ENCODE measurements at places on chromosomes 2 and 18.
A peak's percentile ranks its signal among the peaks of the same experiment; 100 is the strongest.

GRCh38 chr2:44964752-44965236, 23.3 kb downstream of the SIX3 start:
- no peak for DNase-seq

GRCh38 chr2:70523996-70524965, 29.3 kb downstream of the TGFA start:
- DNase-seq, result no peak

GRCh38 chr2:74552914-74553811, 579 bp downstream of the LOXL3 start:
- DNase-seq, result no peak

DNA sequence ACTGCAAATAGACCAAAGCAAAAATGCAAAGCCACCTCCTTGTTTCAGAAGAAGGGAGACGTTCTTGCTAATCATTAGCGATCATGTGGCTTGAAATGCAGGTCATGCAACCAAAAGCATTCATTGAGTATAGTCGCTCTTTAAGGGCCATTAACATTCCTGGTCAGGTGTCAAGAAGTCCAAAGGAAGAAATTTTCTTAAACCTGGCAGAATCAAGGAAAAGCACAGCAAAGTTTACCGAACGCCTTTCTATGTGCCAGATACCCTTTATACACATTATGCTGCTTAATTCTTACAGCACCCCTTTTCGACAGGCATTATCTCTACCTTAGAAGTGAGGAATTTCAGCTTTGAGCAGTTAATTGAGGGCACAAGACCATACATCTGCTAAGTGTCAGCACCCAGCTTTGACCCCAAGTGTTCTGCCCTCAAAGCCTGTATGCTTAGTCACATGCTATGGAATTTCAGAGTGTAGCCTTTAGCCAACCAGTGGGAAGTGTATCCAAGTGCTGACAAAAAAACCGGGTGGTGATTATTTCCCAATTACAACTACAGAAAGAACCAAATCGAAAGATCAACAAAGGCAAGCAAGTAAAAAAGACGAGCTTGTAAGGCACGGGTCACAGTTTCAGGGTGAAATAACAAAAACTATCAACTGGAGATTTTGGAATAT, 70.8 kb downstream of the EPHA4 start:
- no peak for DNase-seq

DNA sequence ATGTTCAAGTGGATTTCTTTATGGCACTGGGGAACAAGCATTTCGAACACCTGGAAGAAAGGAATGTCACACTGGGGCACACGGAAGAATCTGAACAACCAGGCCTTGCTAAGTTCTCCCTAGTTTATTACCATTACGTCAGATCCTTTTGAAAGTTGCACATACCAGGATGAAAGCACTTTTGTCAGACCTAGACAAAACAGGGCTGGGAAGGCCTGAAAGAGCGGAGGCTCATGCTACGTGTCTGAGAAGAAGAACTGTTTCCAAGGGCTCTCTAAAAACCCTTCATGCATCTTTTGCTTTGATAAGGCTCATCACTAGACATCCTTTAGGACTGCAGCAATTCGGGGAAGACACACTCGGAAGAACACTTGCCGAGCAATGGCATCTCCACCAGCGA, 15.4 kb upstream of the SLC25A52 start:
- no peak for DNase-seq

GRCh38 chr18:63788447-63789096, 13.4 kb downstream of the SERPINB7 start:
- DNase-seq, result peak; percentile 50

DNA sequence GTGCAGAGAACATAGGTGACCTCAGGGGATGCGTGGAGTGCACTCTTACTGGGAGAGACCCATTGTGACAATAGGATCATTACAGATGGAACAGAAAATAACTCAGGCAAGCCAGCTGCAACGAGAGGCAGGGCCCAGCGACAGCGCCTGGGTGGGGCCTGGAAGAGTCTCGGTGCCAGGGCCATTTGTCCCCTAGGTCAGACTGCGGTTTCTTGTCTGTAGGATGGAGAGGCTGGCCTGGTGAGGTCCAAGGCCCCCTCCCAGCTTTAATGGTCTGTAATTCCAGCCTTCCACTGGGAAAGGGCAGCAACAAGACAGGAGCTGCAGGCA, 208.6 kb upstream of the APCDD1 start:
- DNase-seq, result no peak

- DNase-seq, result no peak
These were observed 154.5 kb upstream of the NDUFV2 start for GRCh38 chr18:8948011-8948410.

GRCh38 chr18:56086786-56087185, 498.8 kb upstream of the TCF4 start:
- DNase-seq, result no peak

DNA sequence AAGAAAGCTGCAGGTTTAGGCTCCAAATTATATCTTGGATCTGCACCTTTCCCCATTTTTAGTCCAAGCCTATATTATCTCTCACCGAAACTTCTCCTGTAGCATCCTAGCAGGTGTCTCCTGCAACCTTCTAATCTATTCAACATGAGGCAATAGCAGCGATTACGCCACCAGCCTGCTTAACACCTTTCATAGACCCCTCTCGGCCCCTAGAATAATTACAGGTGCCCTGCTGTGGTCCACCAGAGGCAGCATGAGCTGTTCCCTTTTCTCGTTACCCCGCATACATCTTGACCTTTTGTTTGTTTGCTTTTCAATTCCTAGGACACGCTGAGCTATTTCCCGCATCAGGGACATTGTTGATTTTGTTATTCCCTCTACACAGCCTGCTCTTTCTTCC, 361.9 kb downstream of the CYRIA start:
- DNase-seq, result no peak

DNA sequence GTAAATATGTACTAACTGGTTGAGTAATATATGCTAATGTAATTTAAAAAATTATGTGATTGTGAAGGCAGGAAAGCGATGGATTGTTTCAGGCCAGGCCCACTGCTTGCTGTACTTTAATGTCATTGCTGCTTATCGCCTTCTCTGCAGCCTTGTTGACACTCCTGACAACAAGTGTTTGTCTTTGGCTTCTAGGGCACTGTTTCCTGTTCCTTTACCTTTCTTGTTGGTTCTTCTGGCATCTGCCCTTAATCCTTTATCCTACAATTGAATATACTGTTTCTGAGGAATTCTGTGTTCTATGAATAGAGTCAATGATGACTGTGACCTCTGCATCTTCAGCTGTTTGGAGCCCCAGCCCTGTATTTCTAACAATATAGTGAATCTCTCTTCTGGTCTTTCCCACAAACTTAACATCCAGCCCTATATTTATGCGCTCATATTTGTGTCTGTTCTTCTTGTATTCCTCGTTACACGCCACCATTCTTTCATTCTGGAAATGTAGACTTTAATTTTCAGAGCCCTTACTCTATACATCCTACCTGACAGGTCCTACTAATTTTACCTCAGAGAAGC, 17.6 kb downstream of the ACSL3 start:
- no peak for DNase-seq

DNA sequence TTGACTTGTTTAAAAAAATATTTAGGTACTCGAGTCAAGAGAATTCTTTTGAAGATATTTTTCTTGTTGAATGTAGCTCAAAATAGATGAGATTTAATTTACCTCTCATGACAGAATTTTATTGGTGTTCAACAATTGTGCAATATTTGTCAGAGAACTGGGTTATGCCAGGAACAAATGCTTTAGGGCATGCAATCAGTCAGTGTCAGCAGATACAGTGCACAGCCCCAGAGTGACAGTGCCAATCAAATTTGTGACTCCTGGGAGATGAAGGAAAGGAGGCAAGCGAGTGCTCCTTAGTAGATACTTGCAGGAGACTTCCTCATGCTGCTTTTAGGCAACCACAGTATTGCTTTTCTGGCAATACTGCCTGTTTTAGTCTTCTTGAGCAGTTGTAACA, 81.2 kb upstream of the DSEL start:
- DNase-seq, result no peak

DNA sequence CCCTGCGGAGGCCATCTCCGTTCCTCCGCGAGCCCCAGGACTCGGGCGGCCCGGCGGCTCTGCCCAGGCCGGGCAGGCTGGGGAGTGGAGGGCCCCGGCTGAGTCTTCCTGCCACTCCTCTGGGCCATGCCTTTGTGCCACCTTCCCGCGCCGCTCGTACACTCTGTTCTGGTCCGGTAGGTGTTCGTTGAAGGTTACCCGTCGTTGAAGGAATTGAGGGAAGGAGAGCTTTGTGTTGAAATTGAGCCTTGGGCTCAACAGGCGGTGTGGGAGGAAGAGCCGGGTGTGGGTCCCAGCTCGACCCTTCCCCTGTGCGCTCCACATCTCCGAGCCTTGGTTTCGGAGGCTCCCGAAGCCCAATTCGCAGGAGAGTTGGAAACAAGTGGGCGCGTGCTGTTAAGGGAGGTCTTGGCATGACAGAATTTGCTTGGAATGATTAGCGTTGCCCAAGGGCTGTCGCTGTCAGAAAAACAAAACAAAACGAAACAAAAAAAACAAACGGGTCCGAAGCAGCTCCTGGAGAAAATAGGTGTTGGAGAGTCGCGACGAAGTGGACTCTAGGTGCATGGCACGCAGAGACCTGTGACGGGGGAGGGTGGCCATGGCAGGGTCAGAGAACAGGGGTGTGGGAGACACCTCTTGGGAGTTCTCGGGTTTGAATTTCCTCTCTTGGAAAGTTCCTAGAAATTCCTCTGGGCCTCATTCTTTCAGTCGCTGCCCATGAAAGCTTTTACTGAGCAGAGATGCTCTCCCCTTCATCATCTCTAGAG, 1.2 kb upstream of the MZT2A start:
- no peak for DNase-seq

GRCh38 chr2:96135621-96136020, 2.7 kb downstream of the ASTL start:
- no peak for DNase-seq

DNA sequence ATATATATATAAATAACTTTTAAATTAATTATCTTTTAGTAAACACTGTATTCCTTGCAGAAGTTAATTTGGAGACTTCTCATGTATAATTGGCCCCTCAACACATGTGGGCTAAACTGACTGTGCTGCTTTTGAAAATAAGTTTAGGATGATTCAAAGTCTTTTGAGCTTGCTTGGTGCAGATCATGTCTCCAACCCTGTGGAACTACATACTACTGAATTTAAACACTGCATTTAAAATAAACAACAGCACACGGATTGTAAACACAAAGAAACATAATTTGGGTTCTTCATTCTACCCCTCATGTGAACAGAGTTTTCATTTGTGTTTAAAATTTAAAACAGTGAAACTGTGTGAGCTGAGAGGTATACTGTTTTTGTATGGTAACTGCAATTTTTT, 167.7 kb downstream of the DDX1 start:
- no peak for DNase-seq

DNA sequence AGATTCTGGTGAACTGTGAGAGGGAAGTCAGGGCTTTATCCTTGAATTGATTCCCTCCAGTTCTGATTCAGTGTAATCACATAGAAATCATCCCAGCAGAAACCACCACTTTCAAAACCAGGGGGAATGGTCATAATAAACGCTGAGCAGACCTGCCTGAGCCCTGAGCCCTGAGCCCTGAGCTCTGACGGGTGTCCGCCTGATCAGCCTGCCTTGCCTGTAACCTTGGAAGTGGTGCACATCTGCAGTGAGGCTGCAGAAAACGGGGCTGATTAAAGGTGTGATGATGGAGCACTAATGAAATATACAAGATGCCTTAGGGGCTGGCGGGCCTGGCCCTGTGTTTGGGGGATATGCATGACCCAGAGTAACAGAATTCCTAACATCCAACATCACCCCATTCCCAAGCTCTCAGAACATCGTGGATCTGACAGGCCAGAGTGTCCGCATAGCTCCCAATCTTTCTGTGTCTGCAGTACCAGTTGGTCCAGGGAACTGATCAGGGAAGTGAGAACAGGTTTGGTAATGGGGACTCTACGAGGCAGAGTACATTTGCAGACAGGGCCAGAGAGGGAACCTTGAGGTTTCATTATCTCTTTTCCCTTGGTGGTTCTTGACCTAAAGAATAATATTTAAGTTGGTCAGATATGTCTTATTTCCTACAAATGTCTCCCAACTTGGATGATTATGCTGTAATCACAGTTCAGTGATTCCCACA, 37.8 kb downstream of the KCTD18 start:
- DNase-seq, result no peak

DNA sequence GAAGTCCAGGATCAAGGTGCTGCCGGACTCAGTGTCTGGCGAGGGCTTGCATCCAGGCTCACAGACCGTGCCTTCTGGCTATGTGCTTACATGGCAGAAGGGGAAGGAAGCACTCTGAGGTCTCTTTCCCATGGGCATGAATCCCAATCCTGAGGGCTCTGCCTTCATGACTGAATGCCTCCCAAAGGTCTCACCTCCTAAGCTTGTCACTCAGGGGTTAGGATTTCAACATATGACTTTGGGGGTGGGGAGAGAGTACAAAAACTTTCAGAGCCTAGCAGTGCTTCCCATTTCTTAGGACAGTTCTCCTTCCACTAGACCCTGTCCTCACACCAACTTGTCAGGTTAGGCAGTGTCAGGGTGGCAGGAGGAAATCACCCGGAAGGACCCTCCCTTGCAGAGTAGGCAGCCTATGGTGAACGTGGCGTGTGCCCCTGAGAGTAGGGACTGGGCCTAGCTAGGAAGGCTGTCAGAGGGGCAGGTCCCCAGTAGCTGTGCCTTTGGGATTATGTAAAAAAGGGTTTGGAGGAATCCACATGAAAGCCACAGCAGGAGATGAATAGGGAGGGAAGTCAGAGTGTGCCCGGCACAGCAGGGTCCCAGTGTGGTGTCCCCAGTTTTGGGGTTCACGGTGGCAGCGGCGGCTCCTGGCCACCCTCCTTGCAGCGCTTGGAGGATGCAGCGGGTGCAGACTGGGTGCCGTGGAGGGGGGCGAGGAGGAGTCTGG, 233.3 kb downstream of the LDLRAD4 start:
- no peak for DNase-seq

DNA sequence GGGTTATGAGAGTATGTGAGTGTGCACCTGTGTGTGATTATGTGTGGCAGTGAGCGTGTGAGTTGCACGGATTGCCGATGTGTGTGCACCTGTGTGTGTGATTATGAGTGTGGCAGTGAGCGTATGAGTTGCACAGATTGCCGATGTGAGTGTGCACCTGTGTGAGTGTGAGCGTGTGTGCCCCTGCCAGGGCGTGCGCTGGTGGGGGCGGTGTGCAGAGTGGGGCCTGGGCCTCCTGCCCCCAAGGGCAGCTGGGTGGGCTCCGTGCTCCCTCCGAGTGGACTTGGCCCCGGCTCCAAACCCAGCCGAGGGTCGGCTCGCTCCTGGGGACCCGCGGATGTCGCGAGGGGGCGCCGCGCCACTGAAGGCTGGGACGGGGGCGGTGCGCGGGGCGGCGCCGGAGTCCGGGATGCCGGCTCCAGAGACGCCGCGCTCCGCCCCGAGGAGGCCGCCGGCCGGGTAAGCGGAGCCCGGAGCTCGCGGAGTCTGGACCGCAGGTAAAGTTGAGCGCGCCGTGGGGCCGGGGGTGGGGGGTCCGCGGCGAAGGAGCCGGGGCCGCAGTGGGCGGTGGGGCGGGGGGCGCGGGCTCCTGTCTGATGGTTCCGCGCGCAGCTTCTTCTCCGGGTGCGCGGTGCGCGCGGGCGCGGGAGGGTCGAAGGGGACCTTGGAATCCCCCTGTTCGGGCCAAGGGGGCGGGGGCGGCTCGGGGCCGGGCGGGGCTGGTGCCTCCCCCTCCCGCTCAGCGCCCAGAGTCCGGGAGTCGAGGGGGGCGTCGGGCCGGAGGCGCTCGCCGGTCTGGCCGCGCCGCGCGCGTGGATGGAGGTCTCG, at the start of gene KCNG2:
Gene KCNG2, plus strand, starts transcription at position 421 of the 828 bp plus-strand sequence. CDS start 65,730 bp downstream, outside the sequence.
- DNase-seq, result peak; percentile 11

Measured in stimulated activated CD4-positive, alpha-beta T cell treated with anti-CD3 and anti-CD28 coated beads, Interleukin-4, amount 100 ng/mL, for 48 hours (primary cell).